Spinal cord (tissue), 10 donors: ENCODE measurements at places on chromosomes 1 and 21. TPM values are rescaled to one million over a fixed set of nuclear protein-coding genes. Genes with fewer than 3 reads are reported as not detected.

DNA sequence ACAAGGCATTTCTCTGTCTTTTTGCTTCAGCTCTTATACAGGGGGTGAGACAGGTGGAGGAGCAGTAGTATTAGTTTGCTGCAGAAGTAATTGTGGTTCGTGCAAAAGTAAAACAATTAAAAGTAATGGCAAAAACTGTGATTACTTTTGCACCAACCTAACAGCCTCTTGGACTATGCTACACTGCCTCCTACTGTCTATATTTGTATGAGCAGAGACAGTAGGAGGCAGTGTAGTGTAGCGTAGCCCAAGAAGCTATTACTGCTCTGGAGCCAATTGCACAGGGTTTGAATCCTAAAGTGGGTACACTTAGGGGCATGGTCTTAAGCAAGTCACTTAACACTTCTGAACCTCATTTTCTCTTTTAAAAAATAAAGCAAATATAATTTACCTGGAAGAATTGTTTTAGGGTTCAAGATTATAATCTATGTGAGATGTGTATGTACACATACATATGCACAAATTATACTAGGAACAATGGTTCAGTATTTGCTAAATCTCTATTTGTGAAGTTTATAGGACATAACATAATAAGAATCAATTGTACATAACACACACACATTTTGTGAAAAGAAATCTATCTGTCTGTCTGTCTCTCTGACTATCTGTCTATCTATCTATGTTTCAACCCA is 103.8 kb downstream of the BRINP3 start:
- H3K27ac ChIP-seq, result no peak overlapping the region
- no peaks in the 10 kb centered on the region for H3K36me3 ChIP-seq
- DNase-seq, result no peak
- H3K4me3 ChIP-seq, result no peak overlapping the region
- H3K27me3 ChIP-seq, result no peaks in the 10 kb centered on the region

The GJB3 gene
- polyA plus RNA-seq, result not detected

- no peak overlapping the region for H3K4me3 ChIP-seq
- peaks cover 6% of the 10 kb centered on the region for H3K36me3 ChIP-seq
- no peak for DNase-seq
- H3K4me1 ChIP-seq, result no peaks in the 10 kb centered on the region
- H3K27me3 ChIP-seq, result no peaks in the 10 kb centered on the region
Observed at GRCh38 chr1:23291706-23292105, 52.4 kb downstream of the HNRNPR start.

The SIM2 gene
- polyA plus RNA-seq, result 3.3 TPM

GRCh38 chr1:175035865-175036264 is 12.6 kb upstream of the MRPS14 start:
- DNase-seq, result no peak
- H3K4me3 ChIP-seq, result no peak overlapping the region
- no peak overlapping the region for H3K27ac ChIP-seq

DNA sequence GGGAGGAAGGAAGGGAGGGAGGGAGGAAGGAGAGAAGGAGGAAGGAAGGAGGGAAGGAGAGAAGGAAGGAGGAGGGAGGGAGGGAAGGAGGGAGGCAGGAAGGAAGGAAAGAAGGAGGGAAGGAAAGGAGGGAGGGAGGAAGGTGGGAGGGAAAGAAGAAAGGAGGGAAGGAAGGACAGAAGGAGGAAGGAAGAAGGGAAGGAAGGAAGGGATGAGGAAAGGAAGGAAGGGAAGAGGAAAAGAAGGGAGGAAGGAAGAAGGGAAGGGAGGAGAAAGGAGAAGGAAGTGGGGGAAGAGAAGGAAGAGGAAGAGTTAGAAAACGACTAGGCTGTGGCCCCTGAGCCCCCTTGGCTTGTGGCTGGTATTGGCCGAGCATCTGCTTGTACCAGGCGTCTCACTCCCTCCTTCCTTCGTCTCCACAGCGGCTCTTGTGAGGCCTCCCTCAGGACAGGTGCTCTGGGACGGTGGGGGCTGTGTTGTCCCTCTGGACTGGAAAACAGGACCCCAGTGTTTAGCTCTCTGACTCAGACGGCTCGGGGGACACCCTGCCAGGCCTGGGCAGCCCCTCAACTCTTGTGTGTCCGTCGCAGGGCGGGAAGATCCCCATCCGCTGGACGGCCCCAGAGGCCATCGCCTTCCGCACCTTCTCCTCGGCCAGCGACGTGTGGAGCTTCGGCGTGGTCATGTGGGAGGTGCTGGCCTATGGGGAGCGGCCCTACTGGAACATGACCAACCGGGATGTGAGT is 36.2 kb upstream of the C1QA start:
- no peaks in the 10 kb centered on the region for H3K4me1 ChIP-seq
- peaks cover 49% of the 10 kb centered on the region for H3K36me3 ChIP-seq
- H3K27ac ChIP-seq, result no peak overlapping the region
- peaks cover 8% of the 10 kb centered on the region for H3K27me3 ChIP-seq
- no peak overlapping the region for H3K4me3 ChIP-seq
- no peak for DNase-seq

The TACSTD2 gene
- 0.47 TPM for polyA plus RNA-seq

DNA sequence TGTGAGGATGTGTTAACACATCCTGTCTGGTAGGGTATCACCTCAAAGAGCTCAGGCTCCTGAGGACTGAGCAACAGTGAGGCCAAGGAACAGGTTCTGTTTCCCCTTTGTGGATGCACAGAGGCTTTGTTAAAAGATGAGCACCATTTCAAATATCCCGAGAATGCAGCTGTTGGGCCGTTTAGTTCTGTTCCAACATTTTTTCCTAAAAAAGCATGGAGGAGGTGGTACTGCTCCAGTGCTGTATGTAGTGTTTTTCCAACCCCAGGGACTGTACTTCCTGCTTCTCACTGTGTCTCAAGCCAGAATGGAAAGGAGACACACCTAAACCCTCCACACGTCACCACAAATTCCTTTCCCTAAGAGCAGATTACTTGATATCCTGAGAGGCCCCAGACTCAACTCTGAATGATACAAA is 53.8 kb upstream of the BCL10 start:
- H3K4me1 ChIP-seq, result no peaks in the 10 kb centered on the region
- DNase-seq, result no peak
- no peaks in the 10 kb centered on the region for H3K27me3 ChIP-seq
- H3K4me3 ChIP-seq, result no peak overlapping the region
- H3K36me3 ChIP-seq, result no peaks in the 10 kb centered on the region
- peak overlapping the region; percentile 1 for H3K27ac ChIP-seq

GRCh38 chr1:239169276-239169675 is 217.1 kb upstream of the CHRM3 start:
- no peak for DNase-seq
- no peaks in the 10 kb centered on the region for H3K4me1 ChIP-seq
- no peak overlapping the region for H3K27ac ChIP-seq

- H3K36me3 ChIP-seq, result no peaks in the 10 kb centered on the region
- no peaks in the 10 kb centered on the region for H3K27me3 ChIP-seq
- H3K4me1 ChIP-seq, result no peaks in the 10 kb centered on the region
- DNase-seq, result no peak
- H3K27ac ChIP-seq, result no peak overlapping the region
Observed at GRCh38 chr1:101704895-101705294, 291.8 kb downstream of the OLFM3 start.

The OR2T29 gene
- polyA plus RNA-seq, result not detected

- H3K27me3 ChIP-seq, result peaks cover 41% of the 10 kb centered on the region
- peaks cover 56% of the 10 kb centered on the region for H3K4me1 ChIP-seq
- no peak overlapping the region for H3K4me3 ChIP-seq
- no peak for DNase-seq
- no peak overlapping the region for H3K27ac ChIP-seq
- peaks cover 24% of the 10 kb centered on the region for H3K36me3 ChIP-seq
Observed at GRCh38 chr1:3247521-3248121, 178.6 kb downstream of the PRDM16 start.

The CAMSAP2 gene
- polyA plus RNA-seq, result 74.4 TPM

DNA sequence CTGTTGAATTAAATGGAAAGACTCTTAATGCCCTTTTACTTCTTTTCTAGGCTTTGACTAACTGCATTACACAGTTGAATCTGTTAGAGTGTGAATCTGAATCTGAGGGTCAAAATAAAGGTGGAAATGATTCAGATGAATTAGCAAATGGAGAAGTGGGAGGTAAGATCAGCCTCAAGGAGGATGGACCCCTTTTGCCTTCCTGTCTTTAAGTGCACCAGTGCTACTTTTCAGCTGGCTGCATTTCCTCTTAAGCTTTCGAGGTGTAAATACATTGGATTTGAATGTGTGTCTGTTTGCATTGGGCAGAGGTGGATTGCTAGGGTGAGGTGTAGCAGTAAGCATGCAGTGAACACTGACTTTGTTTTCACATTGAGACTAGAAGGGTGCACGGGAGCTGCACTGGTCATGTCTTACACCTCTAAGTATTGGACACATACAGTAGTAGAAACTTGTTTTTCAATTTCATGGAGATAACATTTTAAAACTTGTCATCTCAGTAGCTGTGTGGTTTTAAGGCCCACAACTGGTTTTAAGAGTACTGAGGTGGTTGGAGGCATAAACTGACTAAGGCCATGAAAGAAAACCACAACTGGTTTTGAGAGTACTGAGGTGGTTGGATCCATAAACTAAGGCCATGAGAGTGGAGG is 35.4 kb downstream of the MIA3 start:
- H3K27me3 ChIP-seq, result no peaks in the 10 kb centered on the region
- no peak overlapping the region for H3K4me3 ChIP-seq
- H3K27ac ChIP-seq, result no peak overlapping the region
- H3K36me3 ChIP-seq, result peaks cover 14% of the 10 kb centered on the region

DNA sequence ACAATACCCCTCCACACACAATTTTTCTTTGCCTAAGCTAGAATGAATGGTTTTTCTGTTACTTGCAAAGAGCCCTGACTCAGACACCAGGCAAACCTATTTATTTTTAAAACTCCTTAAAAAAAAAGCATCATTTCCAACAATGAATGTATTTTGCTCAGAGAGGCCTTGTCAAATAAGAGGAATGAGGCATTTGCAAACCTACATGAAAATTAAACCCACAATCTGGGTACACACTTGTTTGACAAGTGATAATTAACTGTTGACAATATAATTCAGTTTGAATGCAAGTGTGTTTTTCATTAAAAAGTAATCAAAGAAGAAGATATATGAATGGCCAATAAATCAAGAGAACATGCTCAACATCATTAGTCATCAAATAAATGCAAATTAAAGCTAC is 339.5 kb downstream of the PTPRU start:
- no peaks in the 10 kb centered on the region for H3K36me3 ChIP-seq
- H3K4me3 ChIP-seq, result no peak overlapping the region
- H3K4me1 ChIP-seq, result peaks cover 11% of the 10 kb centered on the region
- DNase-seq, result no peak

The AGMAT gene
- 1.9 TPM for polyA plus RNA-seq

DNA sequence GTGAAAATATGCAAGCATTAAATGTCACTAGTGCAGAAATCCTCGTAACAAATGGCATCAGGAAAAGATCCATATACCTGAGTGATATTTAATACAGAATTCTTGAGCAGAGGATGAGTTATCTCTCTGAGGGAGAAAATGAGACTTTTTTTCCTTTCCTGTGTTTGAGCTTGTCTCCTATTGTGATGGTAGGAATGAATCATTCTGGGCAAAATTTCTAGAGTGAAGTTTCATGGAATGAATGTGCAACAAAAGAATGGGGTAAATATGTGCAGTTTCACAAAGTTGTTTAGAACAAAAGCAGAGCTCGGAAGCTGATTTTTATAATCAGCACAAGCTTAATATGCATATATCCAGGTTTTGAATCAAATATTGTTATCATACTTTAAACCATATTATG is 4.6 kb downstream of the CTPS1 start:
- no peak overlapping the region for H3K27ac ChIP-seq
- H3K4me1 ChIP-seq, result peaks cover 13% of the 10 kb centered on the region
- peaks cover 18% of the 10 kb centered on the region for H3K36me3 ChIP-seq
- H3K27me3 ChIP-seq, result no peaks in the 10 kb centered on the region
- DNase-seq, result no peak

- H3K4me3 ChIP-seq, result no peak overlapping the region
- DNase-seq, result no peak
- no peaks in the 10 kb centered on the region for H3K36me3 ChIP-seq
- no peak overlapping the region for H3K27ac ChIP-seq
- H3K27me3 ChIP-seq, result no peaks in the 10 kb centered on the region
Observed at GRCh38 chr1:76105372-76105771, 30.8 kb downstream of the ST6GALNAC3 start.

The CYP4B1 gene
- 0.46 TPM for polyA plus RNA-seq

DNA sequence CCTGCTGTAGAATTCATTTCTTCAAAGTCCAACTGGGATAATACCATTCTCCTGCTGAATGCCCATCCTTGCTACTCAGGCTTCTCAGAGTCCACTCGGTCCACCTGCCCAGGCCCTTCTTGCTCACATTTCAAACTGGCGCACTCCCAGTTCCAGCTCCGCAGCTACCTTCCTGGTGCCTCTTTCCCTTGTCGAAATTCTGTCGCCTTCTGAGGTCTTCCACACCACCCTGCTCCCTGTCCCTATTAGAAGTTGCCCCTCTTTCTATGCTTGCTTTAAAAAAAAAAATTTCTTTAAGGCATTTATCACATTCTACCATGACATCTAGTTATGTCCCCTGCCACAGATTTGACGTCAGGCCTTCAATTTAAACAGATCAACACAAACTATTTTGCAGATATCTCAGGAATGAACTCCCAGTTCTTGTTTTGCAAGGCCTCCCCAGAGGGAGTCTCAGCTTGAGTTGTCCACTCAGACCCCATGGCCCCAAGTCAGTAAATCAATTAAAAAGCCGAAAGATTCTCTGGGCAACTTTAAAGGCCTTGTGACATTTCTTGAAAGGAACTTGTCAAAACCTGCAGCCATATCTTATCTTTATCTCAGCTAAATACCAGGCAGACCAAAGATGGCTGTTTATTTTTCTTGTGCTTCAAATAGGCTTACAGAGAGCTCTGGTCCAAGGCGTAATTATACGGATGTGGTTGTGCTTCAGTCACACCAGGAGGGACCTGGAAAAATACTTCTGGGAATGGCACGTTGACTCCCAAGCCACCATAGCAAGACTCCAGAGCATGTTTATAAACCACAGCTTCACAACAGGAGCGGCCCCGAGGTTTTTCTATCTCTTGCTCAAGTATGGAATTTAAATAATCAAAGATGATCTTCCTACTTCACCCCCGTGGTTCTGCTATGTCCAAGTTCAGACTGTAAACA is 2.2 kb downstream of the FAM89A start:
- peak overlapping the region; percentile 69 for H3K4me3 ChIP-seq
- no peak for DNase-seq
- no peaks in the 10 kb centered on the region for H3K36me3 ChIP-seq
- H3K27me3 ChIP-seq, result peaks cover 8% of the 10 kb centered on the region
- H3K27ac ChIP-seq, result no peak overlapping the region
- peaks cover 35% of the 10 kb centered on the region for H3K4me1 ChIP-seq

DNA sequence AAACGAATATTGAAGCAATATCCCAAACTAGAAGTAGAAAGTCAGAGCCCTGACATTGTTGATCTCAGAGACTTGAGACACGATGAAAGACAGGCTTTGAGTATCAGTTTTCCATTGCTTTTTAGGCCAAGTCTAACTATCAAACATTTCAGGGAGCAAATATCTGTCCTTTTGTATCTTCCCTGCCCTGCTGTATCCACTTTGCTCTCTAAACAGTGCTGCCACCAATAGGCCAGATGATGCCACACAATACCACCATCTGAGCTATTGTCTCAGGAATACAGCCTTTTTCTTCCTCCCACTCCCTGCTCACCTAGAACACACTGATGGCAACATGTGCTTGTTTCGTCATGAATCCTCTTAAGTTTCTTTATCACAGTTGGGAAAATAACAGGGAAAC is 62.6 kb upstream of the SPAG17 start:
- no peaks in the 10 kb centered on the region for H3K36me3 ChIP-seq
- DNase-seq, result no peak
- no peak overlapping the region for H3K27ac ChIP-seq
- H3K4me3 ChIP-seq, result no peak overlapping the region
- no peaks in the 10 kb centered on the region for H3K27me3 ChIP-seq

The KCNJ9 gene
- polyA plus RNA-seq, result 11.2 TPM

The AGRN gene
- 274 TPM for polyA plus RNA-seq
